ENCODE measurements at places on chromosomes 13 and 19. TPM values are rescaled to one million over a fixed set of nuclear protein-coding genes. Genes with fewer than 3 reads are reported as not detected.

DNA sequence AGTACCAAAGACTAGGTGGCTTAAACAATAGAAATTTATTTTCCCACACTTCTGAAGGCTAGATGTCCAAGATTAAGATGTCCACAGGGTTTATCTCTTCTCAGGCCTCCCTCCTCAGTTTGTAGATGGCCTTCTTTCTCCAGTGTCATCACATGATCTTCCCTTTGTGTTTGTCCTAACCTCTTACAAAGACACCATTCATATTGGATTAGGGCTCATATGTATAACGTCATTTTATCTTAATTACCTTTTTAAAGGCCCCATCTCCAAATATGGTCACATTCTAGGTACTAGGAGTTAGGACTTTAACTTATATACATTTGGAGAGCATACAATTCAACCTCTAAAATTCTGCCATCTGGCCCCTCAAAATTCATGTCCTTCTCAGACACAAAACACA, 34.3 kb downstream of the N4BP2L2 start:
- DNase-seq: no peak

DNA sequence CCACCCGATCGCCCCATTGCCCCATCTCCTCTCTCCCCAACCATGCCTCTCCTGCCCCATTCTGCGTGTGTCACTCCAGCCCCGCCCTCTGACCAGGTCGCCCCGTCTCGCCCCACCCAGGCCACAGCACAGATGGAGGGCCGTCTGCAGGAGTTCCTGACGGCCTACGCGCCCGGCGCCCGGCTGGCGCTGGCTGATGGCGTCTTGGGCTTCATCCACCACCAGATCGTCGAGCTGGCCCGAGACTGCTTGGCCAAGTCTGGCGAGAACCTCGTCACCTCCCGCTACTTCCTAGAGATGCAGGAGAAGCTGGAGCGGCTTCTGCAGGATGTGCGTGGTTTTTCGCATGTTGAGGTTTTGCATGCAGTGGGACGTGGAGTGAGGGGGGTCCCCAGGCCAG, 26.2 kb downstream of the MAST3 start:
- no peak for DNase-seq

DNA sequence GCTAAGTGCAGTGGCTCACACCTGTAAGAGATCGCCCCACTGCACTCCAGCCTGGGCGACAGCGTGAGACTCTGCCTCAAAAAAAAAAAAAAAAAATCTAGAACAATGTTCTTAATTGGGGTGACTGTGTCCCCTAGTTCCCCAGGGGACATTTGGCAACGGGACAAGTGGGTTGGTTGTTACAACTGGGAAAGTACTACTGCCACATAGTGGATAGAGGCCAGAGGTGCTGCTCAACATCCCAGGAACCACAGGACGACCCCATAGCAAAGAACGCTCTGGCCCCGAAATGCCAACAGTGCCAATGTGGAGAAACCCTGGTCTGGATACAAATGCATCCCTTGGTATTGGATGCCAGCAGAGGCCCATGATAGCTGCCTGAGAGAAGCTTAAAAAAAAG, 11.8 kb downstream of the NLRP12 start:
- no peak for DNase-seq

DNA sequence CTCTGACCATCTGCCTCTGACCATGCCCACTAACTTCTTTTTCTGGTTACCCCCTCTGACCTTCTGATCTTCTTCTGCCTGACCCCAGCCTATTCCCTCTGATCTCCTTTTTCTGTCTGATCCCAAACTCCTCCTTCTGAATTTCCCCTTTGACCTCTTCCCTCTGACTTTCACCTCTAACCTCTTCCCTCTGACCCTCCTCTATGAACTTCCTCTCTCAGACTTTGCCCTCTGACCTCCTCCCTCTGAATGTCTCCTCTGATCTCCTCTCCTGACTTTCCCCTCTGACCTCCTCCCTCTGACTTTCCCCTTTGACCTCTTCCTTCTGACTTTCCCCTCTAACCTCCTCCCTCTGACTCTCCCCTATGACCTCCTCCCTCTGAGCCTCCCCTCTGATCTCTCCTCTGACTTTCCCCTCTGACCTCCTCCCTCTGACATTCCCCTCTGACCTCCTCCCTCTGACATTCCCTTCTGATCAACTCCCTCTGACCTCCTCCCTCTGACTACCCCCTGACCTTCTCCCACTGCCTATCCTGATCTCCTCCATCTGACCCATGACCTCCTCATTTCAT, 3.5 kb downstream of the COL5A3 start:
- DNase-seq: no peak

DNA sequence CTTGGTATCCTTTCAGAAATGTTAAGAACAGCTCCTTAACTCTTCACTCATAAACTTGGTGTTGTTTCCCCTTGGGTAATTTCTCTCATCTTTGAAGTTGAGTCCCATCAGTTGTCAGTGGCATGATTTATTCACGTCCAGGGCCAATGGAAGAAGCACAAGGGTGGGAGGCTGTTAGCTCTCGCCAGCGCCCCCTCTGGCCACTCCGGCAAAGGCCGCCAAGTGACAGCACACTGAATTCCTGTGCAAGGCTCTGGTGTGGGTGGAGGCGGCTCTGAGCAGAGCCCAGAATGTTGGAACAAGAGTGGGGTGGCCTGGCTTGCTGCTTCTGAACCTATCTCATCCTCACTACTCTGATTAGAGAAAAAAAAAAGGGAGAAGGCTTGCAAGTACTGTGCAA, 13.1 kb upstream of the MEDAG start:
- no peak for DNase-seq

DNA sequence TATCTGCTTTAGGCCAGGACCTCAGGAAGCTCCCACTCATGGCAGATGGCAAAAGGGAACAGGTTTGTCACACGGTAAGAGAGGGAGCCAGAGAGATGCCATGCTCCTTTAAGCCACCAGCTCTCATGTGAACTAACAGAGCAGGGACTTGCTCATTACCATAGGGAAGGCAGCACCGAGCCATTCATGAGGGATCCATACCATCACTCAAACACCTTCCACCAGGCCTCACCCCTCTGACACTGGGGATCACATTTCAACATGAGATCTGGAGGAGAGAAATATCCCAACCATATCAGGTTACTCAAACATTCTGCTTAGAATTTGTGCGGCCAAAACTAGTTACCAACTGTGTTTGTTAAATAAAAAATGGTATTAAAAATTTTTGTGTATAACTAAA, 427.0 kb downstream of the UQCRFS1 start:
- no peak for DNase-seq

DNA sequence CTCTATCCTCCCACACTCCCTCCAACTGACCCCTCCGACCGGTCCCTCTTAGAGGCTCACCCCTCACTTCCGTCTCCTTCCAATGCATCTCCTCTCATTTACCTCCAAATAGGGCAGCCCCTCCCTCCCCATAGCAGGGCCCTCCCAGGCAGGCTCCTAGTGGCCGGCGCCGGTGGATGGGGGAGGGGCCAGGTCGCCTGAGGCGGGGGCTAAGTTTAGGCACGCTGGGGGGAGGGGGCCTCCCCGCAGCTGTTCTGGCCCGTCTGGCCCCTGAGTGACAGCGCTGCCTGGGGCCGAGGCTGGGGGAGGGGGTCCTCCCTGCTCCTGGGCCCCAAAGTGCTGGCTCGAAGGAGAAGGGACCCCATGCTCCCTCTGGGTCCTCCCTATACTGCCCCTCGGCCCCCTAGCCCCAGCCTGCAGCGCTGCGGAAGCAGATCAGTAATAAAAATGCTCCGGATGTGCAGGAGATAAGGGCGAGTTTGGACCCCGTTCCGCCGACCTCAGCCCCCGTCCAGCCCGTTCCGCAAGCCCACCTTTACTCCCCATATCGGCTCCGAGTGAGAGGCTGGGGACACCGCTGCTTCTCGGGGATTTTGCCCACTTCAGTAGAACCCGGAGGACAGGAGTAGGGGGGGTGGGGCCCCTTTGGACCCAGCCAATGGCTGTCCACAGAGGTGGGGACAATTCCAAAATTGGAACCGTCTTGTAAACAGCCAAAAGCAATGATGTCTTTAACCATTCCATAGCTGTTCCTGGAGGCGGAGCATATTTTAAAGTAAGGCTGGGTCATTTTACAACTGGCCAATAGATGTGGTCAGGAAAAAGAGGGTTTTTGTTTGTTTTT, 4.0 kb downstream of the RTN2 start:
- DNase-seq: peak; percentile 97

GRCh38 chr13:20927596-20928257, 25.2 kb upstream of the XPO4 start:
- no peak for DNase-seq

- no peak for DNase-seq
Measured at GRCh38 chr13:98985591-98985990, 7.7 kb upstream of the DOCK9 start.

DNA sequence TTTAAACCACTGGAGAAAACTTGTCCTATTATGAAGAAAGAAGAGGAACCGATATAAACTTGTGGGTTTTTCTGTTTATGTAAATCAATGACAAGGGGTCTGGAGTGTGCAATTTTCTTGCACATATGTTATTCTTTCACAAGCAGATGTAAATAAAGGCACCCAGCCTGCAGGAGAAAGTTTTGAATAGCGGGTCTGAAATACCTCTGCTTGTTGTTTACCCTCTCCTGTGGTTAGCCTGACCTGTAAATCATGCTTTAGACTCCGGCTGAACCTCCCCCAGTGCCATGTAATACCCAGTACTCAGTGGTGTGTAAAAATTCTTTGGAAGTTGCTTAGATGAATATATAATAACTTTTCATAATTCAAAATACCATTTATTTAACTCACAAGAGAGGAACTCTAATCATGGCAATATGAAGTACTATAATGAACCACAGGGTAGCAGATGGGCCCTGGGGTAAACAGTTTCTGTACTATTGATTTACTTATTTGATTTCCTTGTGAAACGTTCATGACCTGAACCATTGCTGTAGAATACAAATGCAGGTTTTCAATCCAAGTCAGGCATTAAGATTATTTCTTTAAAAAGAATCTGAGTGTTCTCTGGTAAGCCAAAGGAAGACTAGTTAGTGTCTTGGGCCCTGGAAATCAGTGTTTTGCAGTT, 245.1 kb downstream of the LMO7 start:
- no peak for DNase-seq

GRCh38 chr19:50967929-50968715, 1.3 kb downstream of the KLK6 start:
- peak; percentile 41 for DNase-seq

DNA sequence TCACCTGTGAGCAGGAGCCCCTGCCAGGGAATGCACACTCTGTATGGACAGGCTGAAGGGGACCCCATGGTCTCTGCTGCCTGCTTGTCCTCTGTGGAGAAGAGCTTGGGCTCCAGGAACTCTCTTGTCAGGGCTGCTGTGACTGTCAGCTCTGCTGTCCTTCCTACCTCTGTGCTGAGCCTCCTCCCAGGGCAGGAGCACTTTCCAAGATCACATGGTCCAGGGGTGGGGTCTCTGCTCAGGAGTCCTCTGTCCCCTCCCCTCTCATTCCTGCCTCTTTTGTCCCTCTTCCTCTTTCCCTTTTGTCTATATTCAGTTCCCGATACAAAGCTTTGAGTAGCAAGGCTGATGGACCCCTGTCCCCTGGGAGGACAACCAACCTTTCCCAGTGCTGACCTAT, at the start of gene CEACAM7:
CEACAM7 (minus strand) TSS at position 173 of the 400 bp plus-strand sequence; CDS start at position 68, 105 bp downstream.
- DNase-seq: no peak

- DNase-seq: peak; percentile 64
Measured at GRCh38 chr19:47002106-47002766, 17.4 kb upstream of the NPAS1 start.

GRCh38 chr19:38197937-38198704, 25.9 kb downstream of the DPF1 start:
- DNase-seq: peak; percentile 46

DNA sequence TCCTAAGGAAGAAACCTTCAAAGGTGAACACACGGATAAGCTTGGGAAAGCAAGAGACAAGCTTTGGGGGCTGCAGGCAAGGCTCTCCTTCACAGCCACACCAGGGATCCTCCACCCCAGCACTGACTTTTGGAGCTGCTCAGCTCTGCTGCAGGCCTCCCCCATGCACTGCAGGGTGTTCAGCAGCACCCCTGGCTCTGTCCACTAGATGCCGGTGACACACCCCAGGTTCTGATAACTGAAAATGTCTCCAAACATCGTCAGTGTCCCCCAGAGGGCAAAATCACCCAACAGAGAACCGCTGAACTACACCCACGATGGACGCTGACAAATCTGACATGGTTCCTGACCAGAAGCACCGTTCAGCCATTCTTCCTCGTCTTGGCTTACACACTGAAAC, 90.5 kb downstream of the STK24 start:
- DNase-seq: no peak

GRCh38 chr19:44728178-44728577, 20.3 kb upstream of the BCL3 start:
- no peak for DNase-seq

The SMIM44 gene
- not detected for total RNA-seq

The LSM4 gene
- total RNA-seq: 74.3 TPM

The PPP1R13L gene
- 8.5 TPM for total RNA-seq

The IRF3 gene
- 48.5 TPM for total RNA-seq

The APC2 gene
- total RNA-seq: 0.29 TPM

The KLF12 gene
- 44.8 TPM for total RNA-seq

The PRSS57 gene
- total RNA-seq: not detected

The PRKCSH gene
- total RNA-seq: 119 TPM

The ZNF497 gene
- 1.4 TPM for total RNA-seq

The PEG3 gene
- total RNA-seq: 1.2 TPM

The DHPS gene
- 50.4 TPM for total RNA-seq

Data from osteoblast (primary cell).